ENCODE measurements at places on chromosomes 2 and 18. TPM values are rescaled to one million over a fixed set of nuclear protein-coding genes. Genes with fewer than 3 reads are reported as not detected.

The UGT1A4 gene
- not detected for total RNA-seq

The CYP20A1 gene
- total RNA-seq, result 8.6 TPM

The CD8B gene
- total RNA-seq, result not detected

The CFAP53 gene
- 0.22 TPM for total RNA-seq

The GREB1 gene
- 2.3 TPM for total RNA-seq

The ZNF521 gene
- not detected for total RNA-seq

The GALNT5 gene
- total RNA-seq, result 1.8 TPM

The RNF149 gene
- 42.1 TPM for total RNA-seq

The ARHGEF33 gene
- 0.16 TPM for total RNA-seq

The DLGAP1 gene
- 0.01 TPM for total RNA-seq

The CNOT11 gene
- 38.9 TPM for total RNA-seq

The CNOT9 gene
- total RNA-seq, result 40.3 TPM

The PIK3C3 gene
- 19.5 TPM for total RNA-seq

The MLPH gene
- total RNA-seq, result 335 TPM

The CABYR gene
- 19.7 TPM for total RNA-seq

The RAB27B gene
- total RNA-seq, result 13.1 TPM

The CHST9 gene
- total RNA-seq, result not detected

The CHRND gene
- not detected for total RNA-seq

The RAB17 gene
- total RNA-seq, result 0.28 TPM

The PRSS56 gene
- total RNA-seq, result 0.10 TPM

The AGXT gene
- not detected for total RNA-seq

The LBX2 gene
- 3.2 TPM for total RNA-seq

The LIMS1 gene
- total RNA-seq, result 67.4 TPM

The TSPYL6 gene
- total RNA-seq, result not detected

The ACYP2 gene
- 8.5 TPM for total RNA-seq

The PER2 gene
- total RNA-seq, result 6.5 TPM

The CNDP1 gene
- not detected for total RNA-seq

The NRP2 gene
- total RNA-seq, result 104 TPM

The ZNF396 gene
- total RNA-seq, result 0.89 TPM

The LCT gene
- 0.03 TPM for total RNA-seq

The PKDCC gene
- 21.7 TPM for total RNA-seq

The CTAGE1 gene
- total RNA-seq, result not detected

The DUSP19 gene
- total RNA-seq, result 0.80 TPM

The DES gene
- total RNA-seq, result 0.27 TPM

The IL1A gene
- 0.18 TPM for total RNA-seq

The LRRC30 gene
- total RNA-seq, result not detected
